ENCODE measurements at places on chromosomes 5 and 9.

- DNase-seq, result no peak
Observed at GRCh38 chr5:157203417-157203816, 22.8 kb downstream of the ITK start.

GRCh38 chr5:157890836-157891597 lies 32.1 kb upstream of the CLINT1 start:
- no peak for DNase-seq

- no peak for DNase-seq
Observed at GRCh38 chr5:162274679-162275078, 207.1 kb downstream of the GABRG2 start.

DNA sequence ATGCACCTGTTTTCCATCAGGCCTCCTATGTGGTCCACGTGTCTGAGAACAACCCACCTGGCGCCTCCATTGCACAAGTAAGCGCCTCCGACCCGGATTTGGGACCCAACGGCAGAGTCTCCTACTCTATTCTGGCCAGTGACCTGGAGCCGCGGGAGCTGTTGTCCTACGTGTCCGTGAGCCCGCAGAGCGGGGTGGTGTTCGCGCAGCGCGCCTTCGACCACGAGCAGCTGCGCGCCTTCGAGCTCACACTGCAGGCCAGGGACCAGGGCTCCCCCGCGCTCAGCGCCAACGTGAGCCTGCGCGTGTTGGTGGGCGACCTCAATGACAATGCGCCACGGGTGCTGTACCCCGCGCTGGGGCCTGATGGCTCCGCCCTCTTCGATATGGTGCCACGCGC lies 1.7 kb downstream of the PCDHGB1 start:
- DNase-seq, result no peak

DNA sequence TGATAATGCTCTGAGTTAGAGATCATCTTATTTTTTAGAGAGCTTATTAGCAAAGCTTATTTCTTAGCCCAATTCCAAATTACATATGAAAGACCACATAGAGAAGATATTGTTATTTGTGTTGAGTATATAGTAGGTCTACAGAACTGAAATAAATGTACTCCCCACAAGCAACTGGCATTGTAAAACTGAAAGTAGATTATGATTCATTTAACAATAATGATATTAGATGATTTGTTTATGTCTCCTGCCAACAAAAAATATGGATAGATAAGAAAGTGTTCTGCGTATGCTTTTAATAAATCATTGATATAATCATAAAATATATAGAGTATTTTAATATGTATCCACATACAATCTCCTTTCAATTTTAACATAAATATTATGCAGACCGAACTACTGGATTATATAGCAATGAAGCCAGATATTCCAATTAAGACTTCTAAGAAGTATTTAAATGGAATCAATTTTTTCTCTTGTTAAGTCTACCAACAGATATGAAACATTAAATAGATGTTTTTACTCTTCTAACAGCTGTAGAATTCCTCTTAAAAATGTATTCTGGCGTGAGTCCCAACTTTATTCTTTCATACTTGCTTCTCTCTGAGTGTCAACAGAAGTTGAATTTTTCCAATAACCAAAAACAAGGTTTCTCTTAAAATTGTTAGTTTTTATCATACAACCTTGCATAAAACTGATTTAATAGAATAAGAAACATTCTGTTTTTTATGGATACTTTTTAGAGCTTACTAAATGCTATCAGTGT lies 15.6 kb upstream of the DAB2 start:
- DNase-seq, result no peak

DNA sequence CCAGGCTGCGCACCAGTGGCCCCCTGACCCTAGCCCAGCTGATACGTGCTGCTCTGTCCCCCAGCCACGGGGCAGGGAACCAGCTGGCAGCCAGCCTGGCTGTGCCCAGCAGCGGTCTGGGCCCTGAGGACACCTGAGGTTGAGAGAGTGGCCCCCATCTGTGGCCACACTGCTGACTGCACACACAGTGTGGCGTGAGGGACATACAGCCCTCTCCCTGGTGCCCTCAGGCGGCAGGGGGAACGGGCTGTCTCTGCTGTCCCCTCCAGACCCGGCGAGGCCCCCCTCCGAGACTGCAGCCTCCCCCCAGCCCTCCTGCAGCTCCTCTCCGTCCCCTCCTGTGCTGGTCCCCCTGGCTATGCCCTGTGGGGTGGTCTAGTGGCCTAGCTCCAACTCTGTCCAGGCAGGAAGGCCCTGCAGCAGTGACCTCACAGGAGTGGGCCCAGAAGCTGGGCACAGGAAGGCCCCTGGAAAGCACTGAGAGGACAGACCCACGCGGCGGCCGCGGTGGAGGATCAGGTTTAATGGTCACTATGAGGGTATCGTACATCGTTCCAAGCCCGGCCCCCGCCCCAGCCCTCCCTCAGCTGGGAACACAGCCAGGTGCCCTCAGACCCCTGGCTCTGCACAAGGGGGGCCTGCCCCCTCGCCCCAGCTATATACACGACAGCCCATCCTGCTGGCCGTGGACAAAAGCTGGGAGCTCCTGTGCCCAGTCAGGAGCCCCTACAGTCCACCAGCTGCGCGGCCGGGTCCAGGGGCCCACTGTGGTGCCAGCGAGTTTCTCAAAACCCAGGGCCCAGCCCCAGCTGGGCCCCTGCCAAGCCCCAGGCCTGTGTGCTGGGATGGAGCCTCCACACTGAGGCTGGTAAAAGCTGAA lies 6.8 kb upstream of the ENTPD8 start:
- no peak for DNase-seq

DNA sequence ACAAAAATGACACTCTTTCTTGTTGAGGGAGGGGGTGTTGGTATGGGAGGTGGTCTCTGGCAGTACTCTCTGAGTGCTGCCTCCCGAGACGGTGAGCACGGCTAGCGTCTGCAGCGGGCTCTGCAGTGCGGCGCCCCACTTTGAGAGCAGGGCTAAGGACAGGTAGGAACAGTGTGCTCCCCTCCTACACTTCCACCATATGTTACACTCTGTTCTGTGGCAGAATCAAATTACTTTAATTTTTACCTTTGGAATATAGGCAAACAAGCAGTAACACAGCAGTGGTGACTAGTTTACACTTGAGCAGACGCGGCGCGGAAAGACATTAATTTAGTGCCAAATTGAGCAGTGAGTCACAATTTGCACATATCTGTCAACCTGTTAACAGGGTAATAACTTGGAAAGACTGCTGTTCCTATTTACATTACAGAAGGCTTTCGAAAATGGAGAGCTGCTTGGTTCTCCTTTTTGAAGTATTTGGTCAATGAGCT lies 136.3 kb downstream of the MED27 start:
- DNase-seq, result no peak

- no peak for DNase-seq
Observed at GRCh38 chr9:109455861-109456260, 42.2 kb downstream of the PTPN3 start.

DNA sequence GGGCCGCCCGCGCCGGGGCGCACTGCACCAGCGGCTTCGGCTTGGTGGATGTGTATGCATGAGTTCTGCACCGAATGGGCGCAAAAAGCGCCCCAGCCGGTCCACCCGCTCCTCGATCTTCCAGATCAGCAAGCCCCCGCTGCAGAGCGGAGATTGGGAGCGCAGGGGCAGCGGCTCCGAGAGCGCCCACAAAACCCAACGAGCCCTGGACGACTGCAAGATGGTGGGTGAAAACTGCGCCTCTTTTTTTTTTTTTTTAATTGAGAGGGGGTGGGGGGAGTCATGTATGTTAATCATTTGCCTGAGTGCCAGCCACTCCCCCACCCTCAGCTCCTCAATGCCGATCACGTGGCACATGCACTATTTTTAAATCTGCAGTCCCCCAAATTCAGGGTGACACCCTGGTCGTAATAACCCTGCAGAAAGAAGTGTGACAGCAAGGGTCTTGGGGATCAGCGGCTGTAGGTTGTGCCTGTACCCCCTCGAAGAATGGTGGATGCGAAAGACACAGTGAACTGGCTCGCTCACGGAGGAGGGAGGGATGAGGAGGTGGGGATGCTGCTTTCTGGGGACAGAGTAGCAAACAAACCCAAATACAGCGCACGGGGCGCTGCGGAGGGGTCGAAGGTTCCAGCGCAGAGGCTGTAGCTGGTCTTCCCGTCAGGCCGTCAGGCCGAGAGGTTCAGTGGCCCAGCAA lies 900 bp downstream of the RGS7BP start:
- no peak for DNase-seq

DNA sequence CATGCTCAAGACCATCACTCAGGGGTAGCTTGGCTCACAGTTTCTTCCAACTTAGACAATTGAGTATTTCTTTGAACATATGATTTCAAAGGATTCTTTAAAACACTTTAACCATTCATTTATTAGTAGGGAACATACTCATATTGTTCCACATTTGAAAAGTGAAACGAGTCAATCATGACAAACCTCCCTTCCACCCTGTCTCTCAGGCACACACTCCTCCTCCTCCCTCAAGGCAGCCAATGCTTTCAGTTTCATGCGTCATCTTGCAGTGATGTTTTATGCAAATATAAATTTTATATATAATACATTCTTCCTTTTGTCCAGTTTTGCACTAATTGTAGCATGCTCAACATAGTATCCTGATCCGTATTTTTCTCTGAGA lies 126.0 kb upstream of the BOD1 start:
- no peak for DNase-seq

GRCh38 chr9:82154573-82154972 lies 166.0 kb downstream of the SPATA31D1 start:
- no peak for DNase-seq

GRCh38 chr5:123610665-123611405 lies 98.9 kb downstream of the CSNK1G3 start:
- DNase-seq, result peak; percentile 28

- no peak for DNase-seq
Observed at GRCh38 chr9:132044176-132044875, 35.3 kb downstream of the MED27 start.

- DNase-seq, result no peak
Observed at GRCh38 chr5:83157163-83157562, 79.8 kb downstream of the XRCC4 start.

- DNase-seq, result no peak
Observed at GRCh38 chr9:70951749-70952727, 169.4 kb downstream of the TRPM3 start.

- DNase-seq, result no peak
Observed at GRCh38 chr5:14172149-14172795, 29.1 kb downstream of the TRIO start.

DNA sequence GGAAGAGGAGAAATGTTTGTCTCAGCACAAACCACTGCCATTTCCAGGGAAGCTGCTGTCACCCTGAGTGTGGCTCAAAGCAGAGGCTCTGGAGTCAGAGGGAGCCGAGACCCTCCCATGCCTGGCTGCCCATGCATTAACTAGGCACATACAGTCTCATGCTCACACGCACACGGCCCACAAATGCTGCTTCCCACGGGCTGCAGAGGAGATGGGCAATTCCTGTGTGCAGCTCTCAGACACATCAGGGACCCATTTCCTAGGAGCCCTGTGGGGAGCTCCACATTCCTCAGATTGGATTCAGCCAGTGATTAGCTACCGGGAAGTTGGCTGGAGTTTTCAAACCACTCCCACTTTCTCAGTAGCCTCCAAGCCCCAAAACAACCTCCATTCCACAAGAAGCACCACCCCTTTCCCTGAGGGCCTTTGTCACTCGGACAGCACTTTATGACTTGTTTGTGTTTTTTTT lies 9.1 kb upstream of the PTGES start:
- DNase-seq, result peak; percentile 39

- no peak for DNase-seq
Observed at GRCh38 chr5:104541141-104541785, 978.7 kb upstream of the NUDT12 start.

GRCh38 chr9:134066913-134067851 lies 644 bp downstream of the BRD3 start:
- peak; percentile 63 for DNase-seq

All from AG08396 (cell line).